NB4 (cell line): ENCODE measurements at places on chromosomes 3 and 15.

DNA sequence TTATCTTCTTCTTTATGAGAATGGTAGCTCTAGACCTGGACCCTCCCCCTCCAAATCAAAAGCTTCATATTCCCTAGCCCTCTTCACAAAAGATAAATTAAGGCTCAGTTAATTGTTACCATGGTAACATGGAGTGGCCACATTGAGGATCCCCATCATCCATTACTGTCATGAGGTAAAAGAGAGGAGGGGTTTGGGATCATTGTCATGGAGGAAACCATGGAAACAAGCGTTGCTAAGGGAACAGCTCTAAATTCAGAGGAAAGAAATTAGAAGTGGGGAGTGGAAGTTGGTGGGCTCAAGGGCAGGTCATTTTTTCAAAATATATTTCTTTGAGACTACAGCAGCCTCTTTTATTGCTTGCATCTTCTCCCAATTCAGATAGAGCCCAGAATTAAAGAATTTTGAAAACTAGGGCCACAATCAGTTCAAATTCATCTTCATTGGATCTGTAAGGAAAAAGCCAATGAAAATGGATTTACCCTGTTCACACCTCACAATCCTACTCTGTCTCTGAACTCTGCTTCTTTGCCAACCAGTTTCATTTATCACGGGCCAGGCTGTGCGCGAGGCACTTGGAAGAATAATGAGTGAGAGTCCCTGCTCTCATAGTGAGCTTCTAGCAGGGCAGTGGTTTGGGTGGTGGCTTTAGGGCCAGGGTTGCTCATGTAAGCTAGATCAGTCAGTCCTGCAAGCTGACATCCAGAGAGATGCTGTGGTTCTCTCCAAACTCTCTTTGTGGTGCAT lies 11.6 kb upstream of the AEN start:
- DNase-seq: no peak

GRCh38 chr3:43256714-43257461 lies 29.5 kb upstream of the SNRK start:
- DNase-seq: peak; percentile 87

DNA sequence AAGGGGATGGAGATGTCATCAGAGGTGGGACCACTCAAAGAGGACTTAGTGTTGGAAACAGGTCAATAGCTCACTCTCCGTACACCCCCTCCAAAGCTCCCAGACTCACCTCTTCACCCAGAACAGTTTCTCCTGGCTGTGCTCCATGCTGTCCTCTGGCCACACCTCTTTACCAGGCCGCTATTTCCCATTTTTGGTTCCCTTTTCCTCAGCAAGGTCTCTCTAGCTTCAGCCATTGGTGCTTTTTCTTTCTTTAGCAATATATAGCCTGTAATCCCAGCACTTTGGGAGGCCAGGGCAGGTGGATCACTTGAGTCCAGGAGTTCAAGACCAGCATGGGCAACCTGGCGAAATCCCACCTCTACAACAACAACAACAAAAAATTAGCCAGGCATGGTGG lies 123.6 kb upstream of the SMAD3 start:
- no peak for DNase-seq

GRCh38 chr3:81299481-81299880 lies 462.0 kb downstream of the GBE1 start:
- no peak for DNase-seq

DNA sequence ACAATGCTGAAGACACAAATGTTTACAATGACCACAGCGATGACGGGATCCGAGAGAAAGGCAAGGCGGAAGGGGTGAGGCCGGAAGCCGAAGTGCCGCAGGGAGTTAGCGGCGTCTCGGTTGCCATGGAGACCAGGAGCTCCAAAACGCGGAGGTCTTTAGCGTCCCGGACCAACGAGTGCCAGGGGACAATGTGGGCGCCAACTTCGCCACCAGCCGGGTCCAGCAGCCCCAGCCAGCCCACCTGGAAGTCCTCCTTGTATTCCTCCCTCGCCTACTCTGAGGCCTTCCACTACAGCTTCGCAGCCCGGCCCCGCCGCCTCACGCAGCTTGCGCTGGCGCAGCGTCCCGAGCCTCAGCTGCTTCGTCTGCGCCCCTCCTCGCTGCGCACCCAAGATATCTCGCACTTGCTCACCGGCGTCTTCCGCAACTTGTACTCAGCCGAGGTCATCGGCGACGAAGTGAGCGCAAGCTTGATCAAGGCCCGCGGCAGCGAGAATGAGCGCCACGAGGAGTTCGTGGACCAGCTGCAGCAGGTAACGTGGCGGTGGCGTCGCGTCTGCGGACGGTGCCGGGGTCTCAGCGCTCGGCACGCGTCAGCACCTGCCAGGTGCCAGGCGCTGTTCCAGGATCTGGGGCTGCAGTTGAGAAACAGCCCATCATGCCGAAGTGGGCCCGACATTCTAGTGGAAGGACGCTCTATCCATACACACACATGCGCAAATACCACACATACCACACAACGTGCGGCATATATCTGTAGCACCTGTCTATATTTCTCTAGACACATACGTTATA lies at the start of gene DLEC1:
Gene DLEC1 (plus strand): TSS at position 108 of the 798 bp plus-strand sequence. CDS start 18 bp downstream, at position 126.
- DNase-seq: peak; percentile 73

DNA sequence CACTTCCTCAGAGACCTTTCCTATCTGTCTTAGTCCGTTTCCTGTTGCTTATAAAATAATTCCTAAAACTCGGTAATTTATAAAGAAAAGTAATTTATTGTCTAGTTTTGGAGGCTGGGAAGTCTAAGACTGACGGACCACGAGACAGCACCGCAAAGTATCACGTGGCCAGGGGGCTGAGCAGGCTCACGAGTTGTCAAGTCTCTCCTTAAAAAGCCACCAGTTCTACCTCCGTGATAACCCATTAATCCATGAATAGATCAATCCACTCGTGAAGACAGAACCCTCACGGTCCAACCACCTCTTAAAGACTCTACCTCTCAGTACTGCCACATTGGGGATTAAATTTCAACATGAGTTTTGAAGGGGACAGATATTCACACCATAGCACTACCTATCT lies 821 bp downstream of the LINS1 start:
- peak; percentile 52 for DNase-seq

DNA sequence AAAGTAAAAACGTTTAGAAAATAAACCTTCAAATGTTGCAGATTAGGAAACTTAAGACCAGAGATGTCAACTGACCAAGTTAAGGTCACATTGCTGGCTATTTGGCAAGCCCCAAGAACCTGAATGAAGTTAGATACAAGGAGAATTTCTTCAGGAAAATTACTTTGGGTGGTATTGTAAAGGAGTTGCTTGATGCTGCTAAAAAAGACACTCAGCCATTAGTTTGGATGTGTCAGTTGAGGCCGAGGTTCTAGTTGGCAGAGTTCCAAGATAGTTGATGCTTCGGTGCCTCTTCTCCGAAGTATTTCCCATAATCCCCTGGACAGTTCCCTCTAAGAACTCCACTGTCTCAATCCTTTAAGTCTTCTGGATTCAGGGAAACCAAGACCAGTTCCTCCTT lies 24.3 kb downstream of the SIAH2 start:
- DNase-seq: no peak

DNA sequence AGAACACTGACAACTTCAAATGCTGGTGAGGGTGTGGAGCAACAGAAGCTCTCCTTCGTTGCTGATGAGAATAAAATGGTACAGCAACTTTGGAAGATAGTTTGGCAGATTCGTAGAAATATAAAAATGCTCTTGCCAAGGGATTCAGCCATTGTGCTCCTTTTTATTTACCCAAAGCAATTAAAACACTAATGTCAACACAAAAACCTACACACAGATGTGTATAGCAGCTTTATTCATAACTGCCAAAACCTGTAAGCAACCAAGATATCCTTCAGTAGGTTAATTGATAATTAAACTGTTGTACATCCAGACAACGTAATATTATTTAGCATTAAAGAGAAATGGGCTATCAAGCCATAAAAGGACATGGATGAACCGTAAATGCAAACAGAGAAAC lies 37.8 kb upstream of the LSAMP start:
- DNase-seq: no peak

GRCh38 chr15:31528846-31529245 lies 202.2 kb downstream of the KLF13 start:
- no peak for DNase-seq

- DNase-seq: no peak
These were observed 127.7 kb downstream of the SV2B start for GRCh38 chr15:91227766-91228165.

DNA sequence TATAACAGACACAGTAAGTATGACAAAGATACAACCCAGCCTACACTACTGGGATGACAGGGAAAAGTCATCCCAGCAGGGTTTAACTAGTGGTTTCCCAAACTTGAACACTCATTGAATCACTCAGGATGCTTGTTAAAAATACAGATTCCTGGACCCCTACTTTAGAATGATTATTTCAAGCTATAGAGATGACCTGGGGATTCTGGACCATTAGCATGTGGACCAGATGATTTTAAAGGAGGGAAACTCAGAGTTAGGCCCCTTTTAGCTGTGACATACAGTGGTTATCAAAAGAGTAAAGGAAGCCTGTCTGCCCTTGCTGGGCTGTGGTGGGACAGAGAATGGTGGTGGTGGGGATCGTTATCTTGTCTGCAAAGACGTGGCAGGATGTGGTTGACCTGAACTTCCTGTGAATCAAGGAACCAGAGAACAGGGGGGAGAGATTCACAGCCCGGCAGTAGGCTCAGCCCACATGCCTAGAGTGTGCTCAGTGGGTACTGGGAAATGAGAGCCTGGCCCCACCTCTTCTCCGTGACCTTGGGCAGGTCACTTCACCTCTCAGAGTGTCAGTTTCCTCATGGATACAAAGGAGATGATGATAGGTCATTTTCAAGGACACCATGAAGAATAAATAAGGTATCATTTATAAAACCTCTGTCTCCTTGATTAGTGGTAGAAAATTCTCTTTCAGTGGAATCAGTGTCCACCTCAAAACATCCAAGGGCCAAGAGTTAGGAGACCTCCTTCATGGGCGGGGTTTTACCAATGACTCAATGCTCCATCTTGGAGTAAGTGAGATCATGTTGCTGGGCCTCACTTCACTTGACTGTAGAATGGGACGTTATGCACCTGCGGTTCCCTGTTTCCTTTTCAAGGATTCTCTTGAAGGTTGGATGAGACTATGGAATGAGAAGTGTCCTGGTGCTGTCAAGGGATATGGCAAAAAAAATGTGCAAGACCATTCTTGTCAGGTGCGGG lies 306.5 kb downstream of the RPLP1 start:
- peak; percentile 98 for DNase-seq

GRCh38 chr15:41512940-41513505 lies 604 bp downstream of the LTK start:
- peak; percentile 85 for DNase-seq

GRCh38 chr3:42192334-42193200 lies 73.4 kb downstream of the CCK start:
- DNase-seq: peak; percentile 76

- DNase-seq: no peak
These were observed 106.4 kb upstream of the PTX3 start for GRCh38 chr3:157330206-157330605.

DNA sequence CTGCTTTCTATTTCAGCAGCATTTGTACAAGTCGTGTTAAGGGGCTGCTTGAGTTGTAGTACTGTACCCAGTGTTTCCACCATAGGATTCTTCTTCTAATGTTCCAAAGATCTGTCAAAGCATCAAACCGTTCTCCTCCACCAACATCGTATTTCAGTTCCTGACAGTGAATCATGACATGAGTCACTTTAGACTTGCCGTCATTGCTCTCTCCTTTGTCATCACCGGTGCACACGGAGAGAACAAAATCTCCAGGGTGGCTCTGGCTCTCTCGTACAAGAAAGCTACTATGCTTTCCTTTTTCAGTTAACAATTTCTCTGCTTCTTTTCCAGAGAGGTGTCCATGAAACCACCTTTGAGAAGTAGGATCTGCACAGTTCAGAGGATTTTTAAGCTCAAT lies 270.9 kb upstream of the CCDC54 start:
- no peak for DNase-seq

- DNase-seq: peak; percentile 56
These were observed 588.7 kb upstream of the CBLB start for GRCh38 chr3:106457281-106458180.

GRCh38 chr15:90686435-90687218 lies 30.5 kb upstream of the BLM start:
- DNase-seq: peak; percentile 86

GRCh38 chr3:62100282-62100989 lies 272.9 kb downstream of the FEZF2 start:
- DNase-seq: no peak

- no peak for DNase-seq
These were observed 451.1 kb upstream of the ATP11B start for GRCh38 chr3:182342252-182342651.

DNA sequence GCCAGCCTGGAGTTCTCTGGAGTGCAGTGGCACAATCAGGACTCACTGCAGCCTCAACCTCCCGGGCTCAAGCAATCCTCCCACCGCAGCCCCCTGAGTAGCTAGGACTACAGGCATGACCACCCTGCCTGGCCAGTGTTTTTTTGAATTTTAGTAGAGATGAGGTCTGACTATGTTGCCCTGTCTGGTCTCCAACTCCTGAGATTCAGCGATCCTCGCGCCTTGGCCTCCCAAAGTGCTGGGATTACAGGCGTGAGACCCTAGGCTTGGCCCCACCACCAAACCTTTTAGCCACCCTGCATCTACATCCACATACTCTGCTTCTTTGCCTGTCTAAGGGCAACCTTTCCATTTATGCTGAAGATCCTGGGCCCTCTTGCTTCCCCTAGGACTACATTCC lies 4.4 kb downstream of the NUSAP1 start:
- DNase-seq: no peak

GRCh38 chr3:81326245-81326644 lies 435.2 kb downstream of the GBE1 start:
- no peak for DNase-seq

DNA sequence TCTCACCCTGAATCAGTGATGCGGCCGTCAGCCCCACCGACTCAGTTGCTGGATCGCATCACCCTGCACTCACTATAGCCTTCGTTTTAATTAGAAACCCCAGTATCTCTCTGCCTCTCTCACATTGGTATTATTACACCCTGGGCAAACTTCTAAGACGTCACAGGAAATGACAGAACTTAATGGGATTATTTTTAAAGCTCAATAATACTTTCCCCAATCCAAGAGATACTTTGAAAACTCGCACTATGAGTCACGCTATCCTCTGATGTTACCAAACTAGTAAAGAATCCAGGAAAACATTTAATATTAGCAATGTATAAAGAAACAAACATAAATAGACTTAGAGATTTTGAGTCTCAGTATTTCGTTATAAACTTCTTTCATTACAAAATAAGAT lies 36.6 kb downstream of the RUBCN start:
- no peak for DNase-seq

GRCh38 chr3:2826453-2826852 lies 283.7 kb downstream of the IL5RA start:
- no peak for DNase-seq

- DNase-seq: no peak
These were observed 127.9 kb downstream of the MYRIP start for GRCh38 chr3:39937315-39937714.

GRCh38 chr3:138036572-138036971 lies 26.6 kb downstream of the CLDN18 start:
- DNase-seq: peak; percentile 5

DNA sequence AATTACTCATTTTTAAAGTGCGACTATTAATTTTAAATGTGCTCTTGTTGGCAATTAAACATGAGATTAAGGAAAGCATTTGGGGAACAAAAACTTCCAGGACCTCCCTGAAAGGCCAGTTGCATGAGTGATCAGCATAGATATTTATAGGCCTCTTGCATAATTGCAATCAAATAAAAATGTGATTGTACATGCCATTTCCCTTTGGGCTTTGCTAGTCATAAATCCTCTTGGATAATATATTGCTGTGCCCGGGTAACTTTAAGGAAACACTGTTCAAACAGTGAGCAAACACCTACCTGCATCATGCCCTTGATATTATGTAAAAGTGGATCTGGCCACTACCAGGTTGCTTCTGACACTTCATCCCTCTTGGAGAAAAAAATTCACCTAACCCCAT lies 239.1 kb downstream of the MCTP2 start:
- no peak for DNase-seq
